COLO829 (cell line): ENCODE measurements at places on chromosomes 16 and 17.
A peak's percentile ranks its signal among the peaks of the same experiment; 100 is the strongest.

DNA sequence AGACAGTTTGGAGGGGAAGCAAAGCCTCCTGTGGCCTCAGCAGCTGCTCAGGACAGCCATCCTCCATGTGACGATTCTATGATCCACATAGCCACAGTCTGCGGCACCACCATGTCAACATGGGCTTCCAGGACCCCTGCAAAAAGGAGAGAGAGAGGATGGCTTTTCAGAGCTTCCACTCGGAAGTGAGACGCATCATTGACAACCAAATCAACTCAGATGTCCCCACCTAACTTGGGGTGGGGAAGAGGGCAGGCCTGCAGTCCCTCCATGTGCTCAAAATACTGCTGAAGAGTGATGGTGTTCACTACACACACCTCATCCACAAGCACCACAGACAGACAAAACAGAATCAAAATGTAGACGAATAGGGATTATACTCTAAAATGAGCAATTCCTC, 5.9 kb upstream of the METTL16 start:
- DNase-seq: no peak

DNA sequence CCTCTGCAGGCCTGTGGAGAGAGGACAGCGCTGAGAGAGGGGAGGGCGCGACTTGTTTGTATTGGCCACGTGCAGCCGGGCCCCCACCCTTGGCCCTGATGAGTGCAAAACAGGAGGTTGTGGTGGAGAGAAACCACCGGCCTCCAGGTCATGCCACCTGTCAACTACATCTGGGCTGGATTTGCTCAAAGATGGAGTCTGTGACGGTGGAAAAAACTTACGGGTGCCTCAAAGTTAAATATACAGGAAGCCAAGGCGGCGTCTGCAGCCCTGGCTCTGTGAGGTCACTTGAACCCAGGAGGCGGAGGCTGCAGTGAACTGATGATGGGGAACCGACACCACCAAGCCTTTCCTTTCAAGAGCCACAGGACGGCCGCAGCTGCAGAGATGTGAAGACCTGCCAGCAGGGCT, 15.7 kb downstream of the C16orf74 start:
- no peak for DNase-seq

GRCh38 chr17:40139566-40140058, 725 bp upstream of the CASC3 start:
- DNase-seq: no peak

- peak; percentile 67 for DNase-seq
These were observed 63.7 kb downstream of the SPAG9 start for GRCh38 chr17:51056813-51057510.

DNA sequence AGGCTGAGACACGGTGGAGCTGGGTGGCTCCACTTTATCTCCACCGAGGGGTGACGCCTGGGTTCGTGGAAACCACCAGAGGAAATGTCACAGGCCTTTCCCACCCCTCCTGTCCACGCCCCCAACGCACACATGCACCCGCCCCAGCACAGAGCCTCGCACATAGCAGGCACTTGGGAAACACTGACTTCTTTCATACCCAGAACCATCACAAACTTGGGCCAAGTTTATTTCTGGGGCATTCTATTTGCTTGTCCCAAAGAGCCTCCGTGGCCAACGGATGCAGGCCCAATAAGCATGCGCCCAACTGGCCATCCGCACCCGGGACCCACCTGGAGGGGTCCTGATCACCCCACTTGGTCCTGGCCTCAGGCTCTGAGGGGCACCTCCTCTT, 3.3 kb downstream of the BCAR1 start:
- peak; percentile 48 for DNase-seq

- no peak for DNase-seq
These were observed 222.3 kb downstream of the MSI2 start for GRCh38 chr17:57478478-57479250.

DNA sequence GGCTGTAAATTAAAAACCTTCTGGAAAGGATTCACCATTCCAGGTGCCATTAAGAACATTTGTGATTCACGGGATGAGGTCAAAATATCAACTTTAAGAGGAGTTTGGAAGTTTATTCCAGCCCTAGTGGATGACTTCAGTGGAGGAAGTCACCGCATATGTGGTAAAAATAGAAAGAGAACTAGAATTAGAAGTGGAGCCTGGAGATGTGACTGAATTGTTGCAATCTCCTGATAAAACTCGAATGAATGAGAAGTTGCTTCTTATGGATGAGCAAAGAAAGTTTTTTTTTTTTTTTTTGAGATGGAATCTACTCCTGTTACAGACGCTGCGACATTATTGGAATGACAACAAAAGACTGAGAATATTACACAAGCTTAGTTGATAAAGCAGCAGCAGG, 26.7 kb downstream of the CCL4 start:
- DNase-seq: no peak

DNA sequence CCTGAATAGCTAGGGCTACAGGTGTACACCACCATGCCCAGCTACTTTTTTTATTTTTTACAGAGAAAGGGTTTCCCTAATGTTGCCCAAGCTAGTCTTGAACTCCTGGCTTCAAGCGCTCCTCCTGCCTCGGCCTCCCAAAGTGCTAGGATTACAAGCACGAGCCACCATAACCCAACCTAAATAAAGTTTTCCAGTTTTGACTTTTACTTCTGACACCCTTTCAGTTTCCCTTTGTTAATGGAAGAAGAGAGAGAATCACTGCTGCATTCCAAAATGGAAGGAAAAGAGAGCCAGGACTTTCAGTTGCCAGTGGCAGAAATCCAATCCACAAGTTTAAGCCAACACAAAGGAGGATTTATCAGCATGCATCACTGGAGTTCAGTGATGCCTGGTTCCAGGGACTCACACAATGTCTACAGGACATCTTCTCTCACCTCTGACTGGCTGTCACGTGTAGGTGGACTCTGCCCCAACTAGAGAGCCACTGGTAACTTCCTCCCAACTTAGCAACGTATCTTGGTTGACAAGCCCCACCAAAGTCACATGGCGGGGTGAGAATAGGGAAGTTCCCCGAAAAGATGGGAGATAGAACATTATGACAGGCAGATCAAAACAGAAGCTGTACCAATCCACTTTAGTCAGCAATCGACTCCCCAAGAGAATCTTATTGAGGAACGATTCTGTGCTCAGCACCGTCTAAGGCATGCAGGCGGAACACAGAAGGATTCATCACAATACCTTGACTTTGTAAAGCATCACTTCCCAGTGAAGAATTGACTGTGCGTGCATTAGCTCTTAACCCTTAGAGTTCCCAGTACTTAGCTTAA, 46.5 kb downstream of the GAS7 start:
- no peak for DNase-seq

DNA sequence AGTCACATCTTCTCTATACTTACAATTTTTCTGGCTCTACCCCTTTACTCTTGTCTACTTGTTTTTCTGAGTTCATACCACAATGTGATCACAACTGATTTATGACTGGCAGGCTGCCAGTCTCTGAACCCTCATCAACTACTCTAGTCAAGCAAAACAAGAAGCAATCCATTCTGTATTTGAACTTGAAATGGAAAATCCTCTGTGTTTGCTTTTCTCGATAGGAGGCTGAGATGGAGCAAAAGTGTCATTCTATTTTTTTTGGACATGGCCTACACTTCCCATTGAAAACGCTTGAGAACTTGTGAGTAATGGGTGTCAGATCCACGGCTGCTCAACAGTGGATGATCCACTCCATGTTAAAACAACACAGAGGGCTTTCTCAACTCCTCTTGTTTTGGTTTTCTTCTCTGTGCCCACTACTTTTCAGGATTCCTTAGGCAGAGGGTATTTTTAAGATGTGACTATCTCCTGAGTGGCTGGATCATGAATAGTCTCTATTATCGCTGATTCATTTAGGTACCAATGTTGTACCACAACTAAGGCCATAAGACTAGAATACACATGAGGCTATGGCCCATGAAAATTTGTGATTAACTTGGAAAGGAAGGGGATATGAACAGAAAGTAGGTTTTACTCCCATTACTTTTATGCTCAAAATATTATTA, 11.7 kb downstream of the TMEM100 start:
- no peak for DNase-seq

DNA sequence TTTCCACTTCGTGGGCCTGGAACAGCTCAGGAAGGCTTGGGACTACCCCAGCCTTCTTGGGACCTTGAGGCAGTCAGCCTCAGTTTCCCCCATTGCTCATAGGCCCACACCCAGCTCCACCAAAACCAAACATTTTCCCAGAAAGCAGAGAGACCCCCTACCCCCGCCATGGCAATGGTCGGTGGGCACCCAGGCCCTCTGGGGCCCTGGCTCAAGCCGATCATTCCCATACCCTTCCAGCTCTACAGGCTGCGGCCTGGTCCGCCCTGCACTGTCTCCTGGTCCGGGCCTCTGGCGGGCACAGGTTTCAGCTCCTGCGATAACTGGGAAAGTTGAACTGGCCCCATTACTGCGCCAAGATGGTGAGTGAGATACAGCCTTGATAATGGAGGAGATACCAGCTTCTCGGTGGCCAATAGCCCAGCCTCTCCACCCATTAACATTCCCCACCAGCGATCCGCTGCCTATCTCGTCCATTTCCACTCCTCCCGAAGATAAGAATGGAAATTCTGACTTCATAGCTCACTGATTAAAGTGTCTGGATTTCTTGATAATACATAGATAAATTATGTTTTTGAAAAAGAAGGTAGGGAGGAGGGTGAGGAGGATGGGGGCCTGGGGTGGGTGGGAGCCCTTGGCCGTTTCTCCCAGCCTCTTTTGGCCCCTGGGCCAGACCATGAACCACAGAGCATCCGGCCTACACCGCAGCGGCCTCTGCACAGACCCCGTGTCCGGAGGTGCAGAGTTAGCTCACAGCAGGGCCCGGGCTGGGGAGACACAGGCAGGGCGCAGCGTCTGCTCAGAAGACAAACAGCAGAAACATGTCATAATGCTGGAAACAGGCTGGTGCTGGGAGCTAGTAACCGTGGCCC, 11.6 kb downstream of the ZFPM1 start:
- DNase-seq: no peak

DNA sequence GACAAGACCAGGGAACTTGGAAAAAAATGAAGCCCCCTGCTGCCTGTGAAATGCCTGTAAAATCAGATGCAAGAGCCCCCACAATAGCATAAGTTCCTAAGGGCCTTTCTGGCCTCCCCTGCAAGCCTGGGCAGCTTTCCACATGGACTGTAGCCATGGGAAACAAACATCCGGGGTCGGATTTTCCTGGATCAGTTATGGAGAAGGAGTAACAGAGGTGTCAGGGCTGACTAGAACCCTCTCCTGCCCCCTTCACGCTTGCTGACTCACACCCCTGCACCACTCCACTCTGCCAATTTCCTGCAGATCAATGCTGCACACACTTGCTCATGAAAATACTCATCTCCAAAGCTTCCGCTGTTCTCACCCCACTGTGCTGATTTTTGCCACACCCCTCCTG, 258.6 kb downstream of the CBLN1 start:
- DNase-seq: no peak
